ENCODE measurements at places on chromosomes 7 and 10. TPM values are rescaled to one million over a fixed set of nuclear protein-coding genes. Genes with fewer than 3 reads are reported as not detected.

The CCDC172 gene
- total RNA-seq = not detected

The CAV1 gene
- 225 TPM for total RNA-seq

The PHYHIPL gene
- total RNA-seq = not detected

The MMD2 gene
- total RNA-seq = not detected
